NCI-H69 (cell line): ENCODE measurements at places on chromosomes 2 and 18.

- DNase-seq, result no peak
These were observed 116.8 kb upstream of the ST6GAL2 start for GRCh38 chr2:107002735-107003134.

GRCh38 chr2:95049961-95050360 is 24.5 kb downstream of the MAL start:
- no peak for DNase-seq

GRCh38 chr2:239833269-239834109 is 191.7 kb downstream of the NDUFA10 start:
- DNase-seq, result no peak

- peak; percentile 10 for DNase-seq
These were observed at the start of gene LYPD1 for GRCh38 chr2:132669908-132670495. Gene LYPD1 (minus strand): TSS chr2:132670205. CDS start chr2:132669932, 273 bp downstream.

- DNase-seq, result no peak
These were observed 466.3 kb upstream of the RAB12 start for GRCh38 chr18:8142932-8143331.

GRCh38 chr2:163471947-163472346 is 263.9 kb downstream of the FIGN start:
- peak; percentile 88 for DNase-seq

GRCh38 chr18:56522816-56523215 is 115.6 kb downstream of the TXNL1 start:
- no peak for DNase-seq

DNA sequence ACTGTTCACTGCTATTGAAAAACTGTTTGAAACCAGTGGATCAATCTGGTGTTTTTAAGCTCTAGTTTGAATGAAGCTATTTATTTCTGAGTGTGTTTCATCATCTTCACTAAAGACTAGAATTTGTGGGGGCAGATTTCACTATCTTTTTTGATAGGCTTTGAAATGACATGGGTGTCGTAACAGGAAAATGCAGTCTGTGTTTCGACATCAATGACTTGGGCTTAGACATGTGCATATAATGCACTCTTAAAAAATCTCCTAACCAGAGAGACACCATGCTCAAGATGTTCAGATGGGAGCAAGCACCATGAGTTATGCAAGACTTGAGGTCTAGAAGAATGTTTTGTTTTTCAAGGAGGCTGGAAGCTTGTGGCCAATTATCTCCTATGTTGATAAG is 221.6 kb downstream of the GPD2 start:
- no peak for DNase-seq
